WTC11 (cell line): ENCODE measurements at places on chromosomes 13 and 19. TPM values are rescaled to one million over a fixed set of nuclear protein-coding genes. Genes with fewer than 3 reads are reported as not detected.
A peak's percentile ranks its signal among the peaks of the same experiment; 100 is the strongest.

DNA sequence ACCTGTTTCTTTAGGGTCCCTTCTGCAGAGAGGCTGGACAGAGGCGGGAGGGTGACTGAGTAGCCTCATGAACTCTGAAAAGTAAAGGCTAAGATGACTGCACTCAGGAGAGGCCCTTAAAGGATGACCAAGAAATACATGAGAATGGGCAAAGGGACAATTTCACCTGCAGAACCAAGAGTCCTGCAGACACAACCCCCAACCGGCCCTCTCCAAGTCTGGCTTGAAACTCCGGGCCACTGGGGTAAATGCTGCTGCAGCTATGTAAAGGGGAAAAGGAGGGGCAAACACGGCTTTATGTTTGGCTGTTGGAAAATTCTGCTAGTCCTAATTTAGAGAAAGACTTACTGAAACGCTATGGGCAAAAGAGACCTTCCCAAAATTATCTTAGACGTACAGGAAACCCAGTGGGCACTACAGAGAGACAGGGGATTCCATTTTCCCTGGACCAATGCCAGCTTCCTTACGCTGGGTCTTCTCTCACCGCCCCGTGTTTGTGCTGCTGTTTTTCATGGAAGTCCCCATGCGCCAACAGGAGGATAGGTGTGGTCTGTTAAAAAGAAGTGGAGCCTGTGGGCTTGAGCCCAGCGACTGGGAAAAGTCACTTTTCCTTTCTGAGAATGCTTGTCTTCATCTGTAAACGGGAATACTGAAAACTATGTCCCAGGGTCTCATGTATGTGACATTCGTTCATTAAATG is 10.6 kb downstream of the COL4A2 start:
- DNase-seq, result no peak

Gene OVOL3
- not detected in 3 replicates for total RNA-seq

- no peak for DNase-seq
These were observed 122.3 kb downstream of the SLC7A1 start for GRCh38 chr13:29473166-29473565.

Gene KLK12
- not detected in 3 replicates for total RNA-seq

DNA sequence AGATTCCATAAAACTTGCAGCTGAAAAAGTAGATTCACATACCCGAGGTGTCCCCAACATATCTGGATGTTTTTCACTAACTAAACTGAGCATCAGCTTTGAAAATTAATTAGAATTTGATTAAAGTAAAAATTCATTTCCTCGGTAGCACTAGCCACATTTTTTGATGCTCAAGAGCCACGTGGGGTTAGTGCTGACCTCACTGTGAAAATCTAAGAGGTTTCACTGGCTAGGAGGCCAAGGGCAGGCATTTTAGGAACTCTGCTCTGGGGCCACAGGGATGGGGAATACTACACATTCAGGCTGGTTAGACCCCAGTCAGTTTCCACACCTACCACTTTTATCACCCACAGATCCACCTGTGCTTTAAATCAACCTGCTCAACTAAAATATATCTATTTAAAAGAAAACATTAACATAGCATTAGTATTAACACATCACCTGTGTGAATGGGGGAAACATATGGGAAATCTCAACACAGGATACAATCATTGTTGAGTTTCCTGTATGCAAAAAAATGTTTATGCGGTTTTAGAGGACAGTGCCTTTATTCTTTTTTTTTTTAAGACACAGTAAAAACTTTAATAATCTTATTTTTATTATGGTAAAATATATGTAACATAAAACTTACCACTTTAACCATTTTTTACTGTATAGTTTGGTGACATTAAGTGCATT is 45.5 kb downstream of the BRD4 start:
- DNase-seq, result no peak

Gene SBSN
- total RNA-seq, result 0.15 to 0.39 TPM in 2 of 3 replicates, not detected in the other

Gene FUT1
- total RNA-seq, result 9.9 to 11.5 TPM (median 10.1 TPM) in 3 replicates

Gene PRR19
- 3.6 to 5.0 TPM (median 3.7 TPM) in 3 replicates for total RNA-seq

Gene EDDM13
- not detected in 3 replicates for total RNA-seq

- peak; percentile 38 for DNase-seq
These were observed 524 bp downstream of the NAA16 start for GRCh38 chr13:41311406-41312175.

- no peak for DNase-seq
These were observed 840.2 kb downstream of the UQCRFS1 start for GRCh38 chr19:28372576-28373247.
